Right hindlimb (tissue), 1 donor: ENCODE measurements at places on chromosomes 11 and 22.

DNA sequence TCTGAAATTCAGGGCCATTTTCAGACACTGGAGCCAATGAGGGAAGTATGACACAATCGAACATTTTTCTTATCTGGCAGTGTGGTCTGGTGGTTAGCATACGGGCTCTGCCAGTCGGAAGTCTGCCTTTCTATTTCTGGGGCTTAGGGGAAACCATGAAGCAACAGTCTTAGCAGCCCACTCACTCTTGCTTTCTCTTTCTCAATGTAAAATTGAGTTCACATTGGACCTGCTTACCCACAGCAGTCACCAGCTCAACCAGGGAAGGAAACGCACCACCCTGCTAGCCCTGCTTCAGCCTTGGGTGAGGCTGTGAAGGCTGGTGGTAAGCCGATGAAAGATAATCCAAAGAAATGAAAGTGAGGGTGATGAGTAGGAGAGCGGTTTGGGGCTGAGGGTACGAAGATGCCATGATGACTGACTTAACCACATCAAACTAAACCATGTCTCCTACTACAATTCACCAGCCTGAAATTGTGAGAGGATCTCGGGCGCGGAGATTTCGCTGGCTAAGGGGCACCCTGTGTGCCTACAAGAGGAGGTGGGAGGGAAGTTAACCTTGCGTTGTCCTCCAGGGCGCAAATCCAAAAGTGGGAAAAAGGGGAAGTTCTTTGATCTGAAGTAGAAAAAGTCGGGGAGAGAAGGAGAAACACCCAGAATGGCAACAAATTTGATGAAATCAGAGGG lies 2.0 kb upstream of the LMO2 start:
- no peak for DNase-seq

- DNase-seq = peak; percentile 40
These were observed 129.7 kb downstream of the ST3GAL4 start for GRCh38 chr11:126485021-126485792.

- no peak for DNase-seq
These were observed 31.2 kb downstream of the FLI1 start for GRCh38 chr11:128724891-128725611.

- DNase-seq = no peak
These were observed 117.4 kb downstream of the SGSM3 start for GRCh38 chr22:40487663-40488249.

DNA sequence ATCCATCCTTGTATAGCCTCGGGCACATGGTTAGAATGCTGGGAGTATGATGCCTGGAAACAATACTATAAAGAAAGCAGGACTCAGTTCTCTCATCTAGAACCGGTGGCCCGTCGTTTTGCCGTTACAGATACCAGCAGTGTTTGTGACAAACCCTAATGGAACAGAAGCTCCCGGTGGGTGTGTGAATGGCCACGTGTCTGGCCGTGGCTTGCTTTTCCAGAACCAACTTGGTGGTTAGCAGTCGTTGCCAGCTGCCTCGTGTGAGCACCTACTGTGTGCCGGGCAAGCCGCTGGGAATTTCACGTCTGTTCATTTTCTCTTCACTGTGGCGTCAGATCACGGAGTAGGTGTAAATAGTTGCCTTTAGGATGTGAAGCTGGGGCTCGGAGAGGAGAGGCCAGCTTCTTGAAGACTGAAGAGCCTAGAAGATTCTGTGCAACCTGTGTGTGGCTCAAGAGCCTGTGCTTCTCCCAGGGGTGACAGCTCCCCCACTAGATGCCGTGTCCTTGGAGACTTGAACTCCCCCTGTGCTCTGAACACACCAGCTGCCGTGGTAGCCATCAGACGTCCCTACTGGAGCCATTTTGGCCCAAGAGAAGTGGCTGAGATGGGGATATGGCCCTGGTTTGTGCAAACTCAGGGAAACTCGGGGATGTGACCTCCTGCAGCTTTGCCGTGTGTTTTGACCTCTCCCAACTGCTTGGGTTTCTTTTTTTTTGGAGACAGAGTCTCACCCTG lies 57.5 kb upstream of the PPARA start:
- no peak for DNase-seq

- DNase-seq = no peak
These were observed 53.9 kb downstream of the MSANTD4 start for GRCh38 chr11:105968021-105968697.

DNA sequence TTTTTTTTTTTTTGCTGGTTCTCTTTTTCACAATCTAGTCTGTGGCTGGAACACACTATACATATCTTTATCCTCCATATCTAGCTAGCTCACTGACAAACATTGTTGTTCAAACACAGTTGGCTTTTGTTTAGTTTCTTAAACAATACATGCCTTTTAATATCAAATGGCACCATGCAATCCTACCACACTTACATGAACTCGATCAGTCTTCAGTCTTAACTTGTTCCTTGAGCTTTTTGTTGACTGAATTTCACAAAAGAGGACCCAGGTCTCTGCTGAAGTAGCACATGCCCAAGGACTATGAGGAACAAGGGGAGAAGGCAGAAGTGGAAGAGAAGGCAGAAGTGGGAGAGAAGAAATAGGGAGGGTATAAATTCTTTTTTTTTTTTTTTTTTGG lies 25.5 kb downstream of the TMEM123 start:
- DNase-seq = no peak

GRCh38 chr11:11186249-11186648 lies 166.8 kb downstream of the CSNK2A3 start:
- DNase-seq = no peak

- peak; percentile 93 for DNase-seq
These were observed 6.7 kb downstream of the CAPN5 start for GRCh38 chr11:77073328-77074001.

DNA sequence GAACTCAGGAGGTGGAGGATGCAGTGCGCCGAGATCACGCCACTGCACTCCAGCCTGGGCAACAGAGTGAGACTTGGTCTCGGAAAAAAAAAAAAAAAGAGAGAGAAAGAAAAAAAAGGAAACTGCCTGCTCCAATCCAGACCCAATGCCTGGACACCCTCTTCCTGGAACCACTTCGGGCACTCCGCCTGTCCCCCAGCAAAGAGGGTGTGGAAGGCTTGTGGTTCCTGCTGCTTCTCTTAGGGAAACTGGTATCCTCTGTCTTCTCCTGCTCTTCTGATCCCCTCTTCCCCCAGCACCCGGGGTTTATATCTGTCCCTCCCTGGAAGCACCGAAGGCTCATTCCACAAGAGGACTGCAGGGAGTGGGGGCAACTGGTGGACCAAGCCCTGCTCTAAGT lies 12.9 kb downstream of the CHRNA10 start:
- DNase-seq = no peak

GRCh38 chr22:30305519-30305905 lies 16.2 kb upstream of the CASTOR1 start:
- peak; percentile 74 for DNase-seq

- peak; percentile 22 for DNase-seq
These were observed 20.4 kb upstream of the GNB1L start for GRCh38 chr22:19875061-19875530.

DNA sequence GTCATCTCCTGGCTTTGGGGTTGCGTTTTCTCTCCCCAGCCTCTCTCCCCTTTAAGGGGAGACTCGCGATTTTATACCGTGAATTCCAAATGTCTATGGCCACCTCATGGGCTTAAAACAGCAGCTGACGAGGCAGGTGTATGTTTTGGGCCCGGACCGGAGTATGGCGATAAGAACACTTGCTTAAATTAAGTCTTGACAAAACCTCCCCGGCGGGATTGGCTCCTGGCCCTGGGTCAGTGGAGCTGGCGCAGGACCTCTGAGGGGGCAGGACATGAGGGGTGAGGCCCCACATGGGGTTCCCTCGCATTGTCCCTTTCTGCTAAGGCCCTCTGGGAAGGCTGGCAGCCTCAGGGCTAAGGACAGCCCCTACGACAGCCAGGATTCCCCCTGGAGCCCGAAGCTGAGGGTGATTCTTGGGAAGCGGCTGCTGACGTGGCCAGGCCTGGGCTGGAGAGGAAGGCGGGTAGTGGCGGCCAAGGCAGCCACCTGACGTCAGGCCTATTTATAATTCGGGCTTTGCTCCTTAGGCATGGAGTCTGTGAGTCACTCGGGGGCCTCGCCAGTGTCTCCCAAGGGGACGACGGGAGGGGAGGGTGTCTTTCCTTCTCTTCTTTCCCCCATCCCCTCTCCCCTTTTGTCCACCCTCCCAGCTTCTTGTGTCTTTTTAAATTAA lies 12.7 kb downstream of the MYO18B start:
- peak; percentile 59 for DNase-seq

DNA sequence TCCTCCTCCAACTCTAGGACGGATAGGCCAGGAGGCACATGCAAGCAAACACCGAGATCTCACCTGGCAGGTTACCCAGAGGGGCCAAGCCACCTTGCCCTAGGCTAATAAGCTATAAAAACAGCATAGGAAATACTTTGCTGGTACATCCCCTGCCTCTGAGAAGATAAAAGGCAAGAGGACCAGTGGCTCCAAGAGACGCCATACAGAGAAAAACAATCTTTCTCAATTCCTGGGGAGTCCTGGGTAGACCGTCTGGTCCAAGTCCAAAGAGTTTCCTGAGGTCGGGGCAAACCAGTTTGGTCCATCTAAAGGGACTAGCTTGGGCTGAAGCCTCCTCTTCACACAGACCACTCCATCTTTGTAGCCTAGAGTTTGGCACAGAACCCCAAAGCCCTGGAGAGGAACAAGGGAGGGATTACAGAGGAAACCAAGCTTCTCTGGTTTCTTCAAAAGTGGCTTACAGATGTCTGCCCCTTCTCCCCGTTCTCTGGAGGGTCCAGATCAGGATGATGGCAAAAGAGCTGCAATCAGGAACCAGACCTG lies 40.4 kb downstream of the NUMA1 start:
- no peak for DNase-seq
